ENCODE measurements at places on chromosomes 4 and X. TPM values are rescaled to one million over a fixed set of nuclear protein-coding genes. Genes with fewer than 3 reads are reported as not detected.

Gene SH3D19
- 26.0 TPM for total RNA-seq

Gene BEX5
- total RNA-seq, result 7.2 TPM

Gene CTSO
- total RNA-seq, result 11.9 TPM

Gene TEC
- 1.8 TPM for total RNA-seq

Gene PRDM5
- 7.1 TPM for total RNA-seq

Gene FRMPD4
- total RNA-seq, result 0.08 TPM

Gene KLHL13
- total RNA-seq, result 10.7 TPM

Gene GAGE13
- total RNA-seq, result not detected

Gene BGN
- total RNA-seq, result 10.3 TPM

Gene CYP2U1
- total RNA-seq, result 12.3 TPM

Gene WNK3
- total RNA-seq, result 6.5 TPM

Gene VCX2
- total RNA-seq, result not detected

Gene RHOH
- total RNA-seq, result not detected

DNA sequence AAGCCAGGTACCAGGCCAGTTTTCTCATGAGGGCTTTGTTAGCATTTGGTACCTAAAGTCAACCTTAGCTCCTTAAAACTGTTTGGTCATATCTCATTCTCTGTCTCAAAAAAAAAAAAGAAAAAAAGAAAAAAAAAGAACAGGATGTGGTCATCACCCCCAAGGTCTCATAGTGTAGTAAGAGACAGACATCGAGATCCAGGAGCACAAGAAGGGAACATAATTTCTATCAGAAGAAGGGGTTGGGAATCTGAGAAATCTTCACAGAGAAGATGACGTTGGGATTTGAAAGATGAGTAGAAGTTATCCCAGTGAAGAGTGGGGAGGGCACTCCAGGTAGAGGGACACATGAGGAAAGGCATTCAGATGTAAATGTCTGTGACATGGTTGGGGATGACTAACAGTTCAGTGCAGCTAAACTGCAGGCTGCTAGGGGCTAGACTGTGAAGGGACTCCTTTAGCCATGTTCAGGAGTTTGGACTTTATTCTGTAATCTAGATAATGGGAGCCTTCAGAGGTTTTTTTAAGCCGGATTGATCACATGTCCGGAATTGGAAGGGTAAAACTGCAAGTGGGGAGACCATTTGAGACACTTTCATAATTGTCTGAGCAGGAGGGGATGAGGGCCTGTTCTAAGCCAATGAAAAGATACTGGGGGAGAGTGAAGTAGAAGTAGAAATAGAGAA, 26.9 kb upstream of the GJB1 start:
- DNase-seq, result no peak

DNA sequence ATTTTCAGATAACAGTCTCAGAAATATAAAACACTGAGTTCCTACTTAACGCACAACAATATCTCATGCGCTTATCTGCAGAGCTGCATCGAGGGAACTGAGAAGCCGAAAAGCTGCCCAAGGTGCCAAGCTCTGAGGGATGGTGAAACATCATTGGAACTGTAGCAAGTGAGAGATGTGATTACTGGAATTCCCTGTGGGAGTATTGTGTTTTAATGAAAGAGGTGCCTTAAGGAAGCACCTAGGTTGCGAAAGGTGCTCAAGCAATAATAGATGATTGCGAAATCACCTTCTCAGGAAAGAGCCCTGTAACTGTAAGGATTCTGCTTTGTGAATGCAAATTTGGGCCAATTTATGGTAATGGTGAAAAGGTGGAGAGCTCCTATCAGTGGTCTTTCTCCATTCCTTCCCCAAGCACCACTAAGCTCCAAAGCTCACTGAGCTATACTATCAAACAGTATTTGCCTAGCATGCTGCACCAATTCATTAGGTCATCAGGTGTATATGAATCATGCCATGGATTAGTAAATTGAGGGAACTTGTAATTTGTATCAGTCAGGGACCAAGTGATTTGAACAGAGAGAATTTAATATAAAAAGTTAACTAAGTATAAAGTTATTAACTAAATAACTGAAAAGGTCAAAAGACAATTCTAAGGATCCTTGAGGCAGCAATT, 59.0 kb upstream of the ATP8A1 start:
- DNase-seq, result no peak

- DNase-seq, result no peak
These were observed 5.9 kb downstream of the TLR7 start for GRCh38 chrX:12872741-12873140.

GRCh38 chr4:57081651-57082621, 28.2 kb downstream of the IGFBP7 start:
- DNase-seq, result no peak

- no peak for DNase-seq
These were observed 15.1 kb upstream of the PRSS12 start for GRCh38 chr4:118367872-118368271.

DNA sequence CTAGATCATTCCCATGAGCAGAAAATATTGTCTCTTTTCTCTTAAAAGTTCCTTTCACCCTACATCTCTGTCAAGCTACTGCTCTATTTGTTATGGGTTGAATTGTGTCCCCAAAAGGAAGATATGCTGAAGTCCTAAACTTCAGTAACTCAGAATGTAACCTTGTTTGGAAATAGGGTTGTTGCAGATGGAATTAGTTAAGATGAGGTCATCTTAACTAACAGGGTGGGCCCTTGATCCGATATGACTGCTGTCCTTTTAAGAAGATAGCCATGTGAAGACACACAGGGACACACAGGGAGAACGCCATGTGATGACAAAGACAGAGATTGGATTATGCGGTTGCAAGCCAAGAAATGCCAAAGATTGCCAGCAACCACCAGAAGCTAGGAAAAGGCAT, 12.8 kb upstream of the SLC39A8 start:
- DNase-seq, result no peak

DNA sequence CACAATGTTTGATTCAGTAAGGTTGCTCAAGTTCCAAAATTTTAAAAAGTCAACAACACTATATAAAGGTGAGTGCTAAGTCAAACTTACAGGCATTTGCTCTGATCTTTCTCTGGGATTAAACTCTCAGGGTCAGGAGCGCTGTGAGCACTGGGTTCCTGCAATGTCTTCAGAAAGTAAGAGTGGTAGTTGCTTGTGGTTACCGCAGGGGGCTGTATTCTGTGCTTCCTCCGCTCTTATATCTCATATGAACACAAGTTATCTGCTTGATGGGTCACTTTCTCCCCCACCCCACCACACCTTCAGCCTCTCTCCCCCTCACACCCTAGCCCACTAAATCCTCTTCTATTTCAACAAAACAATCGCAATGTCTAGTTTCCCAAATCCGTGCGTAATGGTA, 116.4 kb upstream of the IGSF1 start:
- DNase-seq, result no peak

- DNase-seq, result no peak
These were observed 118.4 kb downstream of the FAM53A start for GRCh38 chr4:1565598-1566295.

- DNase-seq, result no peak
These were observed 519 bp downstream of the SLC25A4 start for GRCh38 chr4:185143601-185143969.

GRCh38 chr4:14856934-14857235, 145.4 kb upstream of the CPEB2 start:
- DNase-seq, result no peak

DNA sequence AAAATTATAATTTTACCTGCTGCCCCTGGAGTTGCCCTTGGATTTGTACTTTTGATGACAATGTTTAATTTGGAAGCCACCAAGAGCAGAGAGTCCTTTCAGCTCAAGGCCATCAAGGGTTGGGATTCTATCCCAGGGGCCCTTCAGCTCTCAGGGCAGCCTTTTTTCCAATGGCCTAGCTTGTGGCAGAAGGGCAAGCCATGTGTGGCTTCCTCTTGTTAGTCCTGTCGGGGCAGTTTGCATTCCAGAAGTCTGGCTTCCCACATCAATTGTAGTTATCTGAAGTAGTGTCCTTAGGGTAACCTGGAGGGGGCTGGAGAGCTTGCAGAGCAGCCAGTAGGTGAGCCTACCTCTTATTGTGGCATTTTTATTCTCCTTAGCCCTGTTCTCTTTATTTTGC, 569.4 kb downstream of the TRAM1L1 start:
- DNase-seq, result no peak

- DNase-seq, result no peak
These were observed 151.7 kb upstream of the TBL1X start for GRCh38 chrX:9312922-9313867.

- no peak for DNase-seq
These were observed 38.5 kb downstream of the ABCG2 start for GRCh38 chr4:88119943-88120342.

GRCh38 chr4:88422403-88422802, 34.5 kb upstream of the HERC5 start:
- DNase-seq, result no peak

DNA sequence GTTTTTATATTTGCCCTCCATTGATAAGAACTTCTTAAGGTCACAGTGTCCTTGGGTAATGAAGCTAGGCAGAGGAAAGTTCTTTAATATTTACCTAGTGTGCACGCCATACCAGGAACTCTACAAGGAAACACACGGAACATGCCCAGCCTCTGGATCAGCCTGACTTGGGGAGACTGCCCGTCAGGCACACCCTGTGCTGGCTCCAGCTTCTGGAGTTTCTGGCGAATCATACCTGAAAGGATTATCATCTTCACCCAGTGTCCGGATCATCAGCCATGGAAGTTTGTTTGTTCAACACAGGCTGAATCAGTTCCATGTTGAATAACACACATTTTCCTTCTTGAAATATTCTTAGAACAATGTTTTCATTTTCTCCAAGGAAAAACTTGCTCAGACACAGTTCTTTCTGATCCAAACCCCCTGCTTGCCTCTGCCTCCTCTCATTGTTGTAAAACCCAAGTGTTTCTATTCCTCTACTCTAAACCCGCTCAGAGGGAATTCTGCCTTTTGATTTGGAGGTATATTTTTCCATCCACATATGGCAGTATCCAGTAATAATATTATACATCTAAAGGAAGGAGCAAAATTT, 176.7 kb downstream of the SHROOM3 start:
- no peak for DNase-seq

GRCh38 chr4:61446941-61447340, 246.8 kb downstream of the ADGRL3 start:
- no peak for DNase-seq

GRCh38 chrX:132009350-132009749, 13.8 kb upstream of the STK26 start:
- DNase-seq, result no peak

DNA sequence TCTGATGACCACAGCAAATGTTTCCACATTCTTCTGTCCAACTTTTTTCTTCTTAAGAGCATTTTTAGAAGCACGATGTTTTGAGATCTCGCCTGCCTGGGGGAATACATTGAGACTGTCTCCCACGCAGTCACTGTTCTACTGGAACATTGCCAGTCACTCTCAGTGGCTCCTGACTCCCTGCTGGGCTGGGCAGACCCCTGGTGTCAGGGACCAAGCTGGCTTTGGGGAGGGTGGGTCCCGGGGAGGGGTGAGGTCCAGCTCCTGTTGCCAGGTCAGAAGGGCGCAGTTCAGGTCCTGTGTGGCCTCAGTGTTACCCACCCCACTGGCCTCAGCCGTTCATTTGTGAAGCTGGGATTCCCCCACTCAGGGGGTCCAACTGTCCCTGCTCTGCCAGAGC, 18.9 kb upstream of the ABLIM2 start:
- no peak for DNase-seq

DNA sequence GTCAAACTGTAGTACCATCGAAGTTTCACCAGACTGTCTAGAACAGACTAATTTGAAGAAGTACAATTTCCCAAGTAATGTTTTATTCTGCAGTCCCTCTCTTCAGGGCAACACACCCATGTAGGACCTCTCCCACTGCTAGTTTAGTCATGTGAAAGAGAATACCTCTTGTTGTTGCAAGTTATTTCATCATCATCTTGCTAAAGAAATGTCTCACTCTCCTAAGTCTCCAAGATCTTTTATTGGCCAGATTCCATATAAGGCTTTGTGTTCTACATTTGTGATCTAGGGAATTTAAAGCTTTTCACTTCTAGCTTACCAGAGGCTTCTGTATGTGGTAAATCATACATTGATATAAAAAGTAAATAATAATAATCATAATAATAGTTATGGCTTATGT, 745.3 kb upstream of the MAGEB2 start:
- peak; percentile 4 for DNase-seq

GRCh38 chr4:118180776-118181175, 146.5 kb downstream of the NDST3 start:
- no peak for DNase-seq

DNA sequence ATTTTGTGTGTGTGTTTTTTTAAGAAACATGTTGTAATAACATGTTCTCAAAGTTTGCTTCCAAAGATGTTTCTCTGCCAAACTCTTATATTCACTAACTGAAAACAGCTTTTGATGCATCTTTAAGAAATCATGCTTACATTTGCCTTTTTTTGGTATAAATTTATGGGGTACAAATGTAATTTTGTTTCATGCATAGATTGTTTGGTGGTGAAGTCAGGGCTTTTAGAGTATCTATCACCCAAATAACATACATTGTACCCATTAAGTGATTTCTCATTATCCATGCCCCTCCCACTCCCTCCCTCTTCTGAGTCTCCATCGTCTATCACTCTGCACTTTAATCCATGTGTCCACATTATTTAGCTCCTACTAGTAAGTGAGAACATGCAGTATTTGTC, 30.8 kb downstream of the SPINK2 start:
- no peak for DNase-seq

DNA sequence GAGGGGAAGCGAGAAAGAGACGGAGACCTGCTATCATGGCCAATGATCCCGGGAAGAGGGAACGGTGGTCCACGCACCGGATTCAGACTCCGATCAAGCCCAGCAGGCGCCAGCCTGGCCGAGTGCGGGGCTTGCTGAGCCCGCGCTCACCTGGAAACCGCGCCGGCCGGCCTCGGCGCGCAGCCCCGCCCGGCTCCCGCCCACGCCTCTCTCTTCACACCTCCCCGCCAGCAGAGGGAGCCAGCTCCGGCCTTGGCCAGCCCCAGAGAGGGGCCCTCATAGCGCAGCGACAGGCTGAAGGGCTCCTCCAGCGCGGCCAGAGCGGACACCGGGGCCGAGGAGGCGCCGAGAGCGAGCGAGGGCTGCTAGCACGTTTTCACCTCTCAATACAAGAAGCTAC, 36.8 kb upstream of the SPANXN2 start:
- DNase-seq, result no peak

DNA sequence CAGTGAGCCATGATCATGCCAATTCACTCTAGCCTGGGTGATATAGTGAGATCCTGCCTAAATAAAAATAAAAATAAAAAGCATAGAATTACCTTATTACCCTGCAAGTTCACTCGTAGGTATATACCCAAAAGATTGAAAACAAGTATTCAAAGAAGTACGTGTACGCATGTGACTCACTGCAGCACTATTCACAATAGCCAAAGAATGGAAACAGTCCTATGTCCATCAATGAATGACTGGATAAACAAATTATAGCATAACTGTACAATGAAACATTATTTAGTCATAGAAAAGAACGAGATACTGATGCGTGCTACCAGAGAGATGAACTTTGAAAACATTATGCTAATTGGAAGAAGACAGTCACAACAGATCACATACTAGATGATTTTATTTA, 204.6 kb upstream of the DIAPH2 start:
- no peak for DNase-seq

GRCh38 chr4:16056681-16057385, 27.0 kb downstream of the PROM1 start:
- no peak for DNase-seq

All from kidney epithelial cell (primary cell).